ENCODE measurements at places on chromosomes 6 and 20.

DNA sequence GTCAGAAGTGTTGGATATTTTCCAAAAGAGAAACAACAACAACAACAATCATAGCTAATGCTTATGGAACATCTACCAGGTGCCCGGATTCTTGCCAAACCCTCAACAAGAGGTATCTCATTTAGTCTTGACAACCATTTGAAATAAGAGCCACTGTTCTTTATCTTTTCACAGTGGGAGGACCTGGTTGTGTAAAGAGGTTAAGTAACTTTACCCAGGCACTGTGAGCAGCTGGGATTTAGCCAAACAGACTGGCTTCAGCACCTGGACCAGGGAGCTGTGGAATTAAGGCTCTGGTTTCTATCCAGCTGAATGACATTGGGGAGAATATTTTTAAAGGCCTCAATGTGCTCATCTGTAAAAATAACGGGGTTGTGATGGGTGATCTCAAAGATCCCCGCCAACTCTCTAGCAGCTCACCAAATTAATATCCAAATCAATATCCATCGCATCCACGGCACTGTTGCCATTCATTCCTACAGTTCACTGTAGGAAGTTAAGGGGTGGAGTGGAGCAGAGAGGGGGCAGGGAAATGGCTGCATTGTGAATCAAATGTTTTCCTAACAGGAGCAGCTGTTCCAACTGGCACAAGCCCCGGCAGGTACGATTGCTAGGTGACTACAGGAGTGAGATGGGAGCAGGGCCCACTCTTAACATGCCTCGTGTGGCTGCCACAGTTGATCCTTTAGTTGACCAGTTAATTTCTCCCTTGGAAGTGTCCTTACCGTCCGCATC is 61.8 kb downstream of the GCNT2 start:
- DNase-seq: no peak

DNA sequence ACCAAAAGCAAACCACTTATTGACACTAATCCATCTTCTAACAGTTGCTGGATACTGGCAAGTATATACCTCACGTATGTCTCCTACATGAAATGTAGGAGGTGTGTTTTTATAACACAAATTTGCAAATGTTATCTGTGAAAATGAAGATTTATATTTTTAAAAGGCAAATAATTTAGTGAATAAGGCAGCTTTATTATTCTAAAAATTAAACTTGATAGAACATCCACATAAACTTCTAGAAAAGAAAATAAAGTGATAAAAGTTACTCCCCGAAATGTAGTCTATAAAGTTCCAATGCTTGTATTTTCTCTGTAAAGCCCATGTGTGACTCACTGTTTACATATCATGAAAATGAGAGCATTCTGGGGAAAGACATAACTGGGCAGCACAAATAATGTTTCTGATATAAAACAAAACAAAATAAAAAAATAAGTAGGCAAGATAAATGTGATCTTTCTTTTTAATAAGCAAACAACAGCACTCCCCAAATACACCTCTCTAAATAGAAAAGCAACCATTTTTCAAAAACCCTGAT is 84.4 kb downstream of the MAP7 start:
- no peak for DNase-seq

- DNase-seq: no peak
Observed at GRCh38 chr6:109821428-109821827, 130.3 kb downstream of the FIG4 start.

DNA sequence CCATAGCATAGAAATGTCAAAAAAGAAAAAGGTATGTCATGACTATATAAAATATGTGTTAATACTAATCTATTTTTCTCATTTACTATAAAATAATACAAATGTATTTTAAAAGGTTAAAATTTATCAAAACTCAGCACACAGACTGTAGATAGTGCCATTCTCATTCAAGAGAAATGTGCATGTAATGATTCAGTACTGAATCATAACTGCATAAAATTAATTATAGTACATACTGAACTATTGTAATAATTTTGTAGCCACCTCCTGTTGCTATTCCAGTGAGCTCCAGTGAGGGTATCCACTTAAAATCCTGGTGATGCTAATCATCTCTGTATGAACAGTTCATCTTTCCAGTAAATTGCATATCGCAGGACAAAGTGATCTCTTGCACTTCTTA is 82.8 kb downstream of the HMGCLL1 start:
- no peak for DNase-seq

DNA sequence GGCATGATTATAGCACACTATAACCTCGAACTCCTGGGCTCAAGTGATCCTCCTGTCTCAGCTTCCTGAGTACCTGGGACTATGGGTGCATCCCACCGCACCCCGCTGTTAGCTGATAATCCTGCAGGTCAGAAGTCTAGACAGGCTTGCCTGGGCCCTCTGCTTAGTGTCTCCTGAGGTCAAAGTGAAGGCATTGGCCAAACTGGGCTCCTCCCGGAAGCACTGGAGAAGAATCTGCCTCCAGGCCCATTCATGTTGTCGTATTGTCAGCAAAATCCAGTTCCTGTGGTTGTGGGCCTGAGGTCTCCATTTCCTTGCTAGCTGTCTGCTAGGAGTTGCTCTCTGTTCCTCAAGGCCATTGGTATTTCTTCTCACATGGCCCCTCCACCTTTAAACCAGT is 6.3 kb upstream of the MROH8 start:
- no peak for DNase-seq

DNA sequence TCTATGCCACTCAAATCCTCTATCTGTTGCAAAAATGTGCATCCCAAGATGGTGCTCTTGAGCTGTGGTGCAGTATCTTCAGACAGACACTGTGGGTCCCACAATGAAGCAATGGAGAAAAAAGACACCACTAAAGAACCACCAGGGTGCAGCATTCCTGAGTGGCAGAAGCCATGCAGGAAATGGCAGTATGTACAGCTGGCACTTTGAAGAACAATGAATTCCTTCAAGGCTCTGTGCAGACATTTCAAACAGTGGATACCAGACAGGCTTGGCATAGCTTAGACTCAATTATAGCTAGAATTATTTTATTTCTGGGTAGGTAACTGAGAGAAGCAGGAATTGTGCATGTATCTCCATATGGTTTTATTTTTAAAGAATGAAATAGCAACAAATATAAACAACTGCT is 24.0 kb upstream of the HDAC2 start:
- DNase-seq: peak; percentile 91

GRCh38 chr6:168105813-168106632 is 27.0 kb upstream of the FRMD1 start:
- peak; percentile 13 for DNase-seq

DNA sequence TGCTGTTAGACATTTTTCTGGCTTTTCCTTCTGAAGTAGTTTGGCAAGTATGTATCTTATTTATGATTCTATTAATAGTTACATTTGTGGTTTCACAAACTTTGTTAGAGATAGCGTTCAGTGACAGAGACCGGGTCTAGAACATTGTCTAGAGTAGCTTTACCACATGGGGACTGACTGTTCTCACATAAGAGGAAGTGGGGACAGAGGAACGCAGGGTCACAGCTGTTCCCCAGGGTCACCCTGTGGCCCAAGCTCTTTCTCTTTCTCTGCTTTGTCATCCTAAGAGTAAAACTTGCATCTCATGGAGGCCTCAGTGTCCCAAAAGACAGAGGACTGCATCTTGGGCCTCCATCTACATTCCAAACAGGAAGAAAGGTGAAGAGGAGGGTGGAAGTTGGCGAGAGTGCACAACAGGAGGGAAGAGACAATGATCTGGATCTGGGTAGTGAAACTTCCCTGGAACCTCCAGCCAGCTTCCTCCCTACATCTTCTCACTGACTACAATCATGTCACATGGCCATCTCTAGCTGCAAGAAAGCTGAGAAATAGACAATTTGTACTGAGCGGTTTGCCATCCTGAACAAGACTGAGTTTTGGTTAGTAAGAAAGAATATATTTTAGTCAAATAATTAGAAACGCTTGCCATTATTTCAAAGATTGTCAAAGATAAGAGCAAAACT is 645.8 kb upstream of the ARID1B start:
- no peak for DNase-seq

GRCh38 chr20:40572251-40572650 is 116.8 kb downstream of the MAFB start:
- no peak for DNase-seq

DNA sequence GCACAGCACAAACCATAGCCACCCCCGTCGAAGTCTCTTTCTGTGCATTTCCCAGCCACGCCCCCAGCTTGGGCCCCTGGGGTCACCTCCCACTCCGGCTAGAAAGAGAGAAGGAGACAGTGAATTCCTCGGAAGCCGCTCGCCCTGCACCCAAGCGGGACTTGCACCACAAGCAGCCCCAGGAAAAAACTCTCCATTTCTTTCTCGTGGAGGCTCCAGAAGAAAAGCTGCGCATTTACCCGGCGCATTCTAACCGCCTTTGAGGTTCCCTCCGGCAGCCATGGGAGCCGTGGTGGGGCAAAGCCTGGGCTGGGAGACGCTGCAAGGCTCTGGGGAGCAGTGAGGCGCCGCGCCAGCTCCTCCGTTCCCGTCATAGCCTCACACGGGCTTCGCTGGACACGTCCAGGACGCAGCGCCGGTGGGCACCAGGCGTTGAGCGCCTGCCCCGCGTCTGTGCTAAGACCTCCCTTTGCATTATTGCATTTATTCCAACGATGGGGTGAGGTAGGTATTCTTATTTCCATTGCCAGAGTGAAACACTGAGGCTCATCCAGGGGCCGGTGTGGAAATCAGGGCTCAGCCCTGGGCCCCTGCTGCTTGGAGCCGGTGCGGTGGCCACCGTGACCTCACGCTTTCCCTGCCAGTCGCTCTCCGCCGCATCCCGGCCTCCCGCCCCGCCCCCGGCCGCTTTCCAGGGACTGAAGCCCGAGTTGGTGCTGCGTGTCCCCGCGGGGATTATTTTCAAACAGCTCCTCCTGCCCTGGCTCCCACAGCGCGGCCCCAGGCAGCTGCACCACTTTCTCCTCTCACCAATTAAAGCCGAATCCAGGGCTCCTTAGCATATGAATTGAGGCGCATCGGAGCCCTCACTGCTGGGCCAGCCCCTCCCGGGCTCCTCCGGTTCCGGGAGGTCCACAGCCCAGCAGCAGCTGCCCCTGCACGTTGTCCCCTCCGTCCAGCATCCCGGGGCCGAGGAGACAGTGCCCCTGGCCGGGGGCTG is 148.3 kb upstream of the AFDN start:
- no peak for DNase-seq

GRCh38 chr6:15046751-15047150 is 199.1 kb upstream of the JARID2 start:
- no peak for DNase-seq

DNA sequence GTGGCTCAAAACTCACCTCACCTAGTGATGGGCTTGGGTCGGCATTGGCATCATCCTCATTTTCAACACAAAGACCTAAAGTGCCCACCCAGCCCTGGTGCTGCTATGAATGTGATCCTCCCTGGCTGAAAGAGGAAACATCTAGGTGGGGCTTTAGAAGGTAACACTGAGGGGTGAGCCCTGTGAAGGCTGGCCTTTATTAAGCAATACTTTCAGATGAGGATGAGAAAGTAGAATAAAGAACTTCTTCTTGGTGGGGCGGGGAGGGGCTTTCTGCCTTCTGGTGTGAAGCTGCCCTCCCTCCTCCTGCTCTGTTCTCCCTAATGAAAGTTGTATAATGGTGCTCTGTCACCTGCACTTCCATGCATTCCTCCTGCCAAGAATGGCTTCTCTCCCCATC is 133.0 kb upstream of the TRAF3IP2 start:
- DNase-seq: no peak

All from fibroblast of skin of abdomen (primary cell).